GM04503 (cell line): ENCODE measurements at places on chromosomes 7 and 10.

- DNase-seq: no peak
Measured at GRCh38 chr10:13340626-13341376, 7.3 kb downstream of the SEPHS1 start.

DNA sequence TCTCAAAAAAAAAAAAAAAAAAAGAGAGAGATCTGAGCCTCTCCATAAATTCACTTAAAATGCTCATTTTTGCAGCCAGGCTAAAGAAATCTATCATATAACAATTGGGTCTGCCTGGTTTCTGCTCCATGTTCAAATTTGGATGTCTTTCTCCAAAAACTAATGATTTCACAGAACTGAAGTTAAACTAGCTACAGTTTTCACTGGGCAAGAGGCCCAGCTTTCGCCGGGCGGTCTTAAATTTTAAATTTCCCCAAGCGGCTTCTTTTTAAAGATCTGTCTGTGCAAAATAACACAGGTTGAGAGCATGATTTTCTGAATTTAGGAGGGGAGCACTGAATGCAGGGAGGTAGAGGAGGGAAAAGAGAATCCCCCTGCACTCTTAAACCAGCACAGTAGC, 603.4 kb downstream of the KCNMA1 start:
- no peak for DNase-seq

GRCh38 chr7:142804728-142805207, 34.0 kb downstream of the PRSS2 start:
- DNase-seq: no peak

DNA sequence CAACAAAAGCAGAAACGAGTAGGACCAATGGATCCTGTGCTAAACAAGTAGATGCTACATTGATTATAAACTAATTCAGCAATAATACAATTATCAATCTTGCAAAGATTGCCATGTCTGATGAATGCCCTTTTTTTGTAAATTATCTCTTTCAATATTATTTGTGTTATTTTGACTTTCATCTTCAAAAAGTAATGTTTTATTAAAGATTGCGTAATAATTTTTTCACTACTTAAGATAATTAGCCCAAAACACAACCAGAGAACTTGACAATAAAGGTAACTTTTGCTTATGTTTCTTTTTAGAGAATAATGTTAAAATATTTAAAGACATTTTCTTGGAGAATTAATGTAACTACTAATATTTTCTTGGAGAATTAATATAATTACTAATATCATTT, 553.8 kb upstream of the VSTM2A start:
- no peak for DNase-seq

DNA sequence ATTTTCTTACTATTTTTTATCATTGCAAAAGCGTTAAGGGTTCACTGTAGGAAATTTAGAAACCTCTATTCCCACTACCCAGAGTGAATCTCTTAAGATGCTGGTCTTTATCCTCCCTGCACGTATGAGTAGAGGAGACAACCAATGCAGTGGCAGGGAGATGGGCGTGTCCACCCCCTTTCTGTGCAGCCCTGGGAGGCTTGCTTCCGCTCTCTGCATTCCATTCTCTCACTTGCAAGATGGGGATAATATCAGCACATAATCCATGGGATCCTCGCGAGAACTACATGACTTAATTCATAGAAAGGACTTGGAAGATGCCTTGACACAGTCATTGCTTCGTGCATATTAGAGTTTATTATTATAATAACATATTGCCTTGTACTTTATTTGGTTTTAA, 196.2 kb downstream of the KLF6 start:
- no peak for DNase-seq
